ENCODE measurements at places on chromosomes 4 and X.

- no peak for DNase-seq
Measured at GRCh38 chr4:185839770-185840169, 27.8 kb upstream of the SORBS2 start.

DNA sequence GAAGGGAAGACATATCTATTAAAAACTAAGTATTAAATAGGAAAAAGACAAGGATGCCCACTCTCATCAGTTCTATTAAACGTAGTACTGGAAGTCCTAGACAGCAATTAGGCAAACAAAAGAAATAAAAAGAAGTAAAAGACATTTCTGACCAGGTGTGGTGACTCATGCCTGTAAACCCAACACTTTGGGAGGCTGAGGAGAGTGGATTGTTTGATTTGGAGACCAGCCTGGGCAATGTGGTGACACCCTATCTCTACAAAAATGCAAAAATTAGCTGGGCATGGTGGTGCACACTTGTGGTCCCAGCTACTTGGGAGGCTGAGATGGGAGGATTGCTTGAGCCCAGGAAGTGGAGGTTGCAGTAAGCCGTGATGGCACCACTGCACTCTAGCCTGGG is 1071.8 kb downstream of the FAT4 start:
- DNase-seq = no peak

DNA sequence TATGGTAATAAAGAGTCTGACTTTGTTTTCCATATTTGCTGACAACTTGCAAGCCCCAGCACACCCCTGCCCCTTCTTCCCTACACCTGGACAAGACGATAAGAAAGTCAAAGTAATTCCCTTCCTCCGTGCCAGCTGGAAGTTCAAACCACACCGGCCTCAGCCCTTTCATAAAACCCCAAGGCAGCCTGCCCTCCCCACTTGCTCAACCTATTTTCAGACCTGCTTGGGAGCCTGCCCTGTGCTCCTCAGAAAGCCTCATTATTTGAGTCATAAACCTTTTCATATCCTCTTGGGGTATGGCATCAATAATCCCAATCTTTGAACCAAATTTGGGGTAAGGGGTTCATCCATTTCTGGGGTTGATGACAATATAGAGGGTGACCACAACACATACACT is 29.5 kb downstream of the NIPAL1 start:
- no peak for DNase-seq

DNA sequence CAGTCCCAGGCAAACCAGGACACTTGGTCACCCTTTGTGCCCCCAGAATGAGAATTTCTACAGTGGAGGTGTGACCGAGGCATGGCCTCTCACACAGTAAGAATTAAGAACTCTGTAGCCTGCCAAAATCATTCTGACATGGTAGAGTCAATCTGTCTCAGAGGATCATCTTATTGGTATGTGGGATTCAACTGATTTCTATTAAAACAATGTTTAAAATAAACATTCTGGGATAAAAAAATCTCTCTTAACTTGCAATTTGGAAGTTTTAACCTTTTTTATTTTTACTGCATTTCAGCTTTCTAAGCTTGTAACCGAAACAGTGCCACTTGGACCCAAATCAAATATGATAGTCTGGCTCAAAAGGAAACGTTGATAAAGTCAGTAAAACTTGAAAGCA is 165.4 kb upstream of the LDB2 start:
- peak; percentile 94 for DNase-seq

All from EH (cell line).